ENCODE measurements at places on chromosomes 3 and 15.

DNA sequence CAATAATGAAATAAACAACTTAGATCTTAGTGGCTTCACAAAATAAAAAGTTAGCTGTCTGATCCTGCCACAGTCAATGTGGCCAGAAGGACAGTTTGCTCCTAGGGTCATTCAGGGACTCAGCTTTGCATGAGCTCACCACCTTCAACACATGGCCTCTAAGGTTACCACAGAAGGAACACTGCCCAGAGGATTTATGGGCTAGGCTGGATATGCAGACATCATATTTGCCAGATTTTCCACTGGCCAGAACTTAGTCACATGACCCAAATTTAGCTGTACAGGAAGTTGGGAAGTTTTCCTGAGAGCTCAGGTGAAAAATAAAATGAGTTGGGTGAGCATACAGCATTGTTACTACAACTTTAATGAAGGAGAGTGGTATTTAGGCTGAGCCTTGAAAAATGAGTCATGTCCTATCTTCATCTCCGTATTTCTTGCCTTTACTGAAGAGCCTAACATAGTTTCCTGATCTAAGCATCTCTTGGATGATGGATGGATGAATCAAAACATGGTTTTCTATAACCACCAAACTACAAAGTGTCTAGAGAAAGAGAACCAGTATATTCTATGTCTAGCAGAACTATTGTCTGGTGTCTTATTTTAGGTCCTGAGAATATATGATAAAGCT, 54.9 kb upstream of the TMEM108 start:
- DNase-seq, result no peak

DNA sequence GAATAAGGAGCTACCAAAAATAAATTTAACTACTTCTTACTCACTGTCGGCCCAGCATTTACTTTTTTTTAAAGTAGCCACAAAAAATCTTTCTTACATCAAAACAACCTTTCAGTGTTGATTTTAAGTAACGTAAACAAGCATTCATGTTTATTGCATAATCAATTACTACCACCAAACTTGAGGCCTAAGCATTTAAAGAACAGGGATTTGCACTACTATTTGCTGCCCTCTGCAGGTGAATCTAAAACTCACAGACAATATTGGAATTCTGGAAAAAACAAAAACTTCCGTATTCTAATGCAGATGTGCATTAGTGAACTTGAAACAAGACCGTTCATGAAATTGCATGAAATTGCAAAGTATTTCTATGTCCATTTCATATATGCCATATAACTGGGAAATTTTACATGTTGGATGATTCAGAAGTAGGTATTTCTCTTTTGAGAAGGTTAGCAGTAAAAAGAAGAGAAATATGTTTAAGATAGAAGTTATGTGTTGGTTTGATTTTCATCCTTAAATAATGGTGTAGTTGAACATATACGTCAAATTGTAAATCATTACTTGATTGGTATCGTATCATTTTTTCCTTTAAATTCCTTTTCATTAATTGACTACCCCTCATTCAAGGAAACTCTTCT, 55.6 kb downstream of the CGGBP1 start:
- no peak for DNase-seq

DNA sequence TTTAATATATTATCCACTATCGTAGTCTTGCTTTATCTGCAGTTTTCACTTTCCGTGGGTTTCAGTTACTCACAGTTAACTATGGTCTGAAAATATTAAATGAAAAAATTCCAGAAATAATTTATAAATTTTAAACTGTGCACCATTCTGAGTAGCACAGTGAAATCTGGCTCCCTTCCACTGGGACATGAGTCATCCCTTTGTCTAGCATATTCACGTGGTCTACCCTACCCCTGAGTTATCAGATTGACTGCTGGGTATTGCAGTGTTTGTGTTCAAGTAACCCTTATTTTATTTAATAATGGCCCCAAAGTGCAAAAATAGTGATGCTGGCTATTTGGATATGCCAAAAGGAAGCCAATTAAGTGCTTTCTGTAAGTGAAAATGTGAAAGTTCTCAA, 539.5 kb upstream of the AGTR1 start:
- DNase-seq, result no peak

DNA sequence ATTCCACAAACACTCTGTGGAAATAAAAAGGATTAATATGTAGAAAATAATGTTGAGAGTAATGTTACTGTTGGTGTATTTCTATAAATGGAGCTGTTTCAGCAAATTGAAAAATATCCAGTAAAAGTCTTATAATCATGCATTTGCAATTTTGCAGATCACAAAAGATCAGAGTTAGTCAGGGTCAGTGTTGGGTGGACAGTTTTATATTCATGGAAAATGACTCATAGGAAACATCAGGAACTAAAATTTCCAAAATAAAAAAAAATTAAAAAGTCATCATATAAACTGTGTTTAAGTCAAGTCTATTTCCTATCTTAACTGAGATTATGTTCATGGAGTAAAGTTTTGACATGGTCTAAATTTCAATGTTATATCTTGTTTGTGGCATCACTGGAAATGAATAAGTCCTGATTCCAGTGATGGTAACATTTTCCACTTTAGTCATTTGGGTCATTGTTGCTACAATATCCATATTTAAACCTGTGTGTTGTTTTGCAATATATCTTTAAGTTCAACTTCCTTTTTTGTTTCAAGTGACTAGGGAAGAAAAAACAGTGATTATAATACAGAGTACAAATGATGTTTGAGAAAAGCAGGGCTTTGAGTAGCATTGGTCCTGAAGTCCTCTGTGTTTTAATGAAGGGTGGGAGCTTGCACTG, 37.8 kb downstream of the MITF start:
- DNase-seq, result no peak

- no peak for DNase-seq
Measured at GRCh38 chr3:17592956-17593355, 149.5 kb downstream of the TBC1D5 start.

GRCh38 chr15:74789171-74789631, 7.3 kb downstream of the CSK start:
- DNase-seq, result no peak

- DNase-seq, result no peak
Measured at GRCh38 chr3:7447197-7447769, 586.4 kb downstream of the GRM7 start.

DNA sequence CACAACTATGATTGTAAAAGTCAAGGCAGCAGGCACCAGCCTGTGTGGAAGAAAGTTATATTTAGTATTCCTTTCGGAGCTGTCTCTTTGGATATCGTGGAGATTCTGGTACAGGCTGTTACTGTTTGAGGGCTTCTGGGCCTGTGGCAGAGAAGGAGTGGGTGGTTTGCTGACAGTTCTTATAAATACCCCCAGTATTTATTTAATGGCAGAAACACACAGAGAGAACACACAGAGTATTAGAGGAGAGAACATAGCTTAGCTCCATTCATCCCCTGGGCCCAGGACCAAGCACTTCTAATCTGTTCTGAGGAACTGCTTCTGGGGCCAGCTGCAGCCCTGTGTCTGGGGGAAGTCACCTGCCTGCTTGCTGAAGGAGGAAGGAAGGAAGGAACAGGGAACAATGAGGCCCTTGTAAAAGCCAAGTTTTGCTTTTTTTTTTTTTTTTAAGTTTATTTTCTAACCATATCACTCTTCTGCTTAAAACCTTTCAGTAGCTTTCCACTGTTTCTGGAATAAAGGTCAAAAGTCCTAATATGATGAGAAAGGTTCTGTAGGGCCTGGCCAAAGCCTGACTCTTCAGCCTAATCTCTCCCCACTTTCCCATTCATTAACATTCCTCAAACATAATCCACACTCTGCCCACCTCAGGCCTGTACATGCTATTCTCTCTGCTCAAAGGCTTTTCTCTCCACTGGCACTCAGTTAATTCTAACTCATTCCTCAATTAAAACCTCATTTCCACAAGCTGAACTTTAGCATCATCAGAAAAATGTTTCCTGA, 11.8 kb upstream of the PP2D1 start:
- no peak for DNase-seq

All from cortex of kidney (tissue), 1 donor.